Ascending aorta (tissue), 2 donors: ENCODE measurements at places on chromosomes 13 and 19.

DNA sequence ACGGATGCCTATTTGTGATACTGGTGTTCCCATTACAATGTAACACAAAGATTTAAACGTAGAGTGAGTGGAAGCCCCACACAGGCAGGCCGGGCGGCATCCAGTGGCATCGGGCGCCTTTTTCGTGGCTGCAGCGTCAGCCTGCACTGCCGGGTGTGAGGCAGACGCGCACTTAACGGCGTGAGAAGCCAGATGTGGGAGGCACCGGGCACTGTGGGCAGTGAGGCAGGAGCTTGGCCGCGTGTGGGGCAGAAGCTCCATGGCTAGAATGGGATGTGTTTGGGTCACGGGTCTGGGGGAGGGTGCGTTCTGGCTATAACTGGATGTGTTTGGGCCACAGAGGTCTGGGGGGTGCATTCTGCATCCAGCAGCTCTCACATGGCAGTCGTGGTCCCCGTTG is 63.1 kb upstream of the F7 start:
- DNase-seq, result no peak

GRCh38 chr19:32673573-32673972 is 1.4 kb downstream of the ANKRD27 start:
- DNase-seq, result no peak

GRCh38 chr13:100662468-100663211 is 12.0 kb downstream of the TMTC4 start:
- no peak for DNase-seq

DNA sequence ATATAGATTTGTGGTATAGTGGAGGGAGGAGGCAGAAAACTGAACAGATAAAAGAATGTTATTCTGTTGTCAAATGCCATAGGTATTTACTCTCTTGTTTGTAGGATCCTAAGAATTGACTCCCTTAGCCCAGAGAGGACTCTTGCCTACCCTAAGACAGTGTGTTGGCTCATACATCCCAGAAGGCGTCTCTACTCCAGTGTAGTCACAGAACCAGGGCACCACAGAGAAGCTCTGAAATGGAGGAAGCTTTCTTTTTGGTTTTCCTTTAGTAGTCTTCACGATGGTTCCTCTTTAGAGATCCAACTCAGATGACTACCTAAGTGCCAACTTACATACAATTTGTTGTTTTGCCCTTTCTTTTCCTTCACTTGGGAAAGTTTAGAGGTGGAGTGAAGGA is 14.0 kb downstream of the GPR183 start:
- no peak for DNase-seq

- no peak for DNase-seq
These were observed 1381.0 kb upstream of the MIR17HG start for GRCh38 chr13:89966524-89966923.

DNA sequence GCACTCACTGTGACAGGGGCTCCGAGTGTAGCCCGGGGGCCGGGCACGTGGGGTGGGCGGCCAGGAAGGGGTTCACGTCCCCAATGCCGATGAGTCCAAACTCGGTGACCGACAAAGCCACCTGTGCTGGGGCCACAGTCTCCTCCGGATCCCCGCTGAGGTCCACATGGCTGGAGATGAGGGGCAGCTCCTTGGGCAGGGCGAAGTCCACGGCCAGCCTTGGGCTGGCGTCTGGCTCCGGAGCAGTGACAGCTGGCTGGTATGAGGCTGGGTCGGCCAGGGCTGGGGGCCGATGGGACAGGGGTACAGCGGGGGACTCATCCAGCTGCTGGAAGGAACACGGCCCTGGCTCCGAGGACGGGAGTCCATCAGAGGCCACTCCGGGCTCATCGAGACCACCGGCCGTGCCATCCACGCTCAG is 15.9 kb upstream of the PLPP2 start:
- no peak for DNase-seq

DNA sequence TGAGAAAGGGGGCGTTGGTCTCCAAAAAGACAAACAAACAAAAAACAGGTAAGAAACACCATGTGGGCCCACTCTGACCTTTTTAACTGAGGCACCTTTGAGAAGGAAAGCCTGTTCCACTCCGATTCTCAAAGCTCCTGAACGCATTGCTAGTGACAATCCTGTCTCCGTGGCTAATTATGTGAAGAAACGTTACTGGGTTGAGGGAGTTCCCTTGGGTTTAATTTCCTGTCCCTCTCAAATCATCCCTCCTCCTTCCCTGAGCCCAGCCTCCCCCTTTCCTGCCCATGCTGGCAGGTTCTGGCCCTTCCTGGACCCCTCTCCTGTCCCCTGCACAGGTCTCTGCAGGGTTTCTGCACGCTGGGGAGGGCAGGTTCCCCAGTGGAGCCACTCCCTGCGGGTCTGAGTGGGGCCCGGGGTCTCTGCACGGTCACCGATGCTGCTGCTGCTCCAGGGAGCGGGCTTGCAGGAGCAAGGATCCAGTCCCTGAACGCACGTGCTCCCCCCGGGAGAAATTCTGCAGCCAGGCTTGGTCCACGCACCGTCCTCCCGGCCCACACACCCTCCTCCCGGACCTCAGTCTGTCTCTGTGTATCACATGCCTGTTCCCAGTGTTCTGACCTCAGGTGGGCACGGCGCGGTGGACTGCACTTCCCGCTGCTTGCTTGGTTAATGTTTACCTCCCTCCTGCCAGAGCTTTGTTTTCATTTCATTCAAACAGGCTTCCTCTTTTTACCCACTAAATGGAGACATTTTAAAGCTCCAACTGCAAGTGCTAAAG is 76.4 kb upstream of the MCF2L start:
- DNase-seq, result no peak

DNA sequence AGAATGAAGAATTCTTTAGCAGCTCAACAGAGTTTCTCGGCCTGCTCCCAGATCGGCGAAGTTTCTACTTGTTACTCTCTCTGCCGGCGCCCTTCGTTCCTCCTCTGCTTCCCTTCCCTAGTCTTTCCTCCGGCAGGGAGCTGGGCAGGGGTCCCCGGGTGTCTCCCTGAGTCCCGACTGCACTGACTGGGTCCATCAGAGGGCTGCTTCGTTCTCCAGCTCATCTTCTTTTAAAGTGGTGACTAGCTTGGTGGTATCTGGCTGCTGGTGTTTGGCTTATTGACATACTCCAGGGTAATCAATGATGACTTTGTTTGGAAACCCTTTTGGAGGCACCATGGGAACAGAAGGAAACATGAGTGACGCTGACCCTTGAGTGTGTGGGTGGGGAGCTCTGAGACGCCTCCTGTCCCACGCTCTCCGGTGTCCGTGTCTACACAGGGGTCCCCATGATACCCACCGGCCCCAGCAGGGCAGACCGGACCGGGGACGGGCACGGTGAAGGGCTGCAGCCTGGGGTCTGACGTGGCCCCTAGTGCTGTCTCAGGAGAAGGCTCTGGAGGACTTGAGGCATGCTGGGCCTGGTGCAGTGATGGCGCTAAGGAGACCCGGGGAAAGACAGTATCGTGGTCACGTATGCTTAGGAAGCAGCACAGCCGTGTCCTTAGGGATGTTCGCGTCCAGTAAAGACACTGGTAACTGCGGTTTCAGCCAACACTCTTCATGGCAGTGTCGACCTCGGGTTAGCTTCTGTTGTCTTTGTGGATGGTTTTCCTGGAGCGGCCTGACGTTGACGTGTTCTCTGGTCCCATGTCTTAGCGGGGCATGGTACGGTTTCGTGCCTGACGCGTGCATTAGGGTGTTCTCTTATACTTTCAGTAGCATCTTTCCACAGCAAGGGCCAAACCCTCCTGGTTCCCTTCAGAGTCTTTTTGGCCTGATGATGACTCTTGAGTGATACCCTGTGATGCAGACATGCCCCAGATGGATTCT is 23.8 kb downstream of the NAXD start:
- no peak for DNase-seq

DNA sequence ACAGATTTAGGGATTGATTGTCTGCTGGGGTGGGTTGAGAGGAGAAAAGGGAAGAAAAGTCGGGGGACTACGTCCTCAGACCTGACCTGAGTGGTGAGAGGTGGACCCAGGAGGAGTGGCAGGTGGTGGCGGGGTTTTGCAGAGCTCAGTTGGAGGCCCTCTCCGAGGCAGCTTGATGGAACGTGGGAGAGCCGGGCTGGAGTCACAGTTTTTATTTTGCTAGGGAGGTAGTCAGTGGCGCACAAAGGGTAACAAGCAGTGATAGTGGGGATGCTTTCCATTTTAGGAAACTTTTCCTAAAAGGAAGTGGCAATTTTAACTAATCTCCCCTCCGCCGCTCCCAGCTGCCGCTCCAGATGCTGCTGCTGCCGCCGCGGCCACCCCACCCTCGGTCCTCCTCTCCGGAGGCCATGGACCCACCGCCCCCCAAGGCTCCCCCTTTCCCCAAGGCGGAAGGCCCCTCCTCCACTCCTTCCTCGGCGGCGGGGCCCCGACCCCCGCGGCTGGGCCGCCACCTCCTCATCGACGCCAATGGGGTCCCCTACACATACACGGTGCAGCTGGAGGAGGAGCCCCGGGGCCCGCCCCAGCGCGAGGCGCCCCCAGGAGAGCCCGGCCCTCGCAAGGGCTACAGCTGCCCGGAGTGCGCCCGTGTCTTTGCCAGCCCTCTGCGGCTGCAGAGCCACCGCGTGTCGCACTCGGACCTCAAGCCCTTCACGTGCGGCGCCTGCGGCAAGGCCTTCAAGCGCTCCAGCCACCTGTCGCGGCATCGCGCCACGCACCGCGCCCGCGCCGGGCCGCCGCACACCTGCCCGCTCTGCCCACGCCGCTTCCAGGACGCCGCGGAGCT is 1.1 kb upstream of the ZNF581 start:
- no peak for DNase-seq

GRCh38 chr13:30373727-30374126 is 48.6 kb upstream of the UBE2L5 start:
- DNase-seq, result no peak

DNA sequence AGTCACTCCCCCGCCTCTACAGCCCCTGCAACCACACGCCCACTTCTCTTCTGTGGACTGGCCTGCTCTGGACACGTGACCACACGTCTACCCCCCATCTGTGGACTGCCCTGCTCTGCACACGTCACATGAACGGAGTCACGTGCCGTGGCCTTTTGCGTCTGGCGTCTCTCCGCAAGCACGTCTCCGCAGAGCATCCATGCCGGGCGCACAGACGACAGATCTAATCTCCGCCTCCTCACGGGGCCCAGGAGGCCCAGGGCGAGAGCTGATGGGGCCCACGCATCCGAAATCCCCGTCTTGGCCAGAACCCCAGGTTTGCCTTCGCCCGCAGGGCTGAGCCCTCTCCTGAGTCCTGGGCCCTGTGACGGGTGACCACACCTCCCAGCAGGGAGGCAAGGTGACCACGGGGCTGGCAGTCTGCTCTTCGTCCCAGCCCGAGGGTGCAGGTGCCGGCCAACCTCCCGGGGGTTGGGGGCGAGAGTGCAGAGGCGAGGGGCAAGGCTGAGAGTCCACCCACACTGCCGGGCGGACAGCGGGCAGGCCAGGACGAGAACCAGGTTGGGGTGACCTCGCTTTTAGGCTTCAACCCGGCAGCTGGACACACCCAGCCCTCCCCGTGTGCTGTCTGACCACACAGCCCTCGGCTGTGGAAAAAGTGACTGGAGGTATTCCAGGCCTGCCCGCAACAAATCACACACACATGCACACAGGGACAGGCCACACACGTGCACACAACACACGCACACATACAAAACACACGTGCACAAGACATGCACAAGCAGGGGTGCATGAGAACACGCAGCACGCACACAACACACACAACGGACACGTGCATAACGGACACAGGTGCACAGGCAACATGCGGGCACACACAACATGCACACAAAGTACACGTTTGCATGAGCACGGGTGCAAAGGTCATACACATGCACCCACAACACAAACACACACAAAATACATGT is 3.9 kb downstream of the SBNO2 start:
- DNase-seq, result no peak
